T-cell (primary cell): ENCODE measurements at places on chromosomes 16 and 17. TPM values are rescaled to one million over a fixed set of nuclear protein-coding genes. Genes with fewer than 3 reads are reported as not detected.

DNA sequence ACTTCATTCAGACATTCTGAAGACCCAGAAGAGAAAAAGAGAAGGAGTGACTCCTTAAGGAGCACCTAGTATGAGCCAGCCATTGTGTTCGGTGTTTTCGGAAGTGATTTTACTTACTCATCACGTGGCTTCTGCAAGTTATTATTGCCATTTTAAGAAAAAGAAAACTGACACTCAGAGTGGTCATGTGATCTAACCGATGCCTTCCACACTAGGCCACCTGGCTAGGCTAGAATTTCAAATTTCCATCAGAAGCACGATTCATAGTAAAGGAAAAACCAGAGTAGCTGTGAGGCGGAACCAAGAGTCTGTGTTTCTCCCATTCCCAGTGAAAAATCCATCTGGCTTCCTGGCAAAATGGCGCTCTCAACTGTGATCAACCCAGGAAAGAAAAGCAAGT is 32.0 kb downstream of the GTF3C1 start:
- DNase-seq, result no peak

GRCh38 chr17:55774846-55775271 is 24.0 kb downstream of the PCTP start:
- no peak for DNase-seq

GRCh38 chr17:73187203-73187769 is 5.6 kb upstream of the COG1 start:
- DNase-seq, result no peak

DNA sequence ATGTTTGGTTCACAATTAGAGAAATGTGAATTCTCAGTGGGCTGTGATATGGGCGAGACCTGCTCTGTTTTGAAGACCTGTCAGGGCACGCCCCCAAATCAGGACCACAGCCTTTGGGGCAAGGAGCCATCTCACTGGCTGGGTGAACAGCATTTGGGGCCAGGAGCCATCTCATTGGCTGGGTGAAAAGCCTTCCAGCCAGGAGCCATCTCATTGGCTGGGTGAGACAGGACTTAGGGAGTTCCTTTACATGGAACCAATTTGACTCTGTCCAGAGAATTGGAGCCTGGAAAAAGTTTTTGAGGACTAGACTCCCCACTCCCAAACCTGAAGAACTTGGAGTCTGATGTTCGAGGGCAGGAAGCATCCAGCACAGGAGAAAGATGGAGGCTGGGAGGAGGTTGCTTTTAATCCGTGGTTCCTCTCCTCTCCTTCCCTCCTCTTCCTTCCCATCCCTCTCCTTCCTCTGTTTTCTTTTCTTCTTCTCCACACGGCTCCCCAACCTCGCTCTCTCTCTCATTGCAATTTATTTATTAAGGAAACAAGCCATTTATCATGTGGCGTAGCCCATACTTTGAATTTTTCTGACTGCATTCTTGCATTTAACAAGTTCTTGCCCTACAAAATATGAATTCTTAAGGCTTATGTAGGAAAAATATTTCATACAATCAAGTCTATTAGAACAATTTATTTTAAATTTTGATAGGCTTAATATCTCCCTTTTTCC is 19.7 kb downstream of the FOXL1 start:
- no peak for DNase-seq

The ABCC12 gene
- not detected for total RNA-seq

The KRTAP4-3 gene
- not detected for total RNA-seq
